ENCODE measurements at places on chromosomes 6 and 20. TPM values are rescaled to one million over a fixed set of nuclear protein-coding genes. Genes with fewer than 3 reads are reported as not detected.

GNAS-AS1 gene
- 5.2 TPM for total RNA-seq

SOBP gene
- total RNA-seq = 0.51 TPM

EYA4 gene
- total RNA-seq = 0.17 TPM

SLC17A1 gene
- 0.64 TPM for total RNA-seq

CPXM1 gene
- not detected for total RNA-seq

PGC gene
- not detected for total RNA-seq

PROKR2 gene
- not detected for total RNA-seq

ENTPD6 gene
- total RNA-seq = 88.4 TPM

HLA-F gene
- 59.2 TPM for total RNA-seq

GGTLC1 gene
- not detected for total RNA-seq

KIF25 gene
- not detected for total RNA-seq

RALGAPB gene
- total RNA-seq = 4.5 TPM

FRK gene
- 5.1 TPM for total RNA-seq

OXT gene
- not detected for total RNA-seq

ADGRF1 gene
- 52.7 TPM for total RNA-seq

TMC2 gene
- total RNA-seq = not detected

PSORS1C2 gene
- not detected for total RNA-seq

- no peak for DNase-seq
These were observed 949.6 kb downstream of the TBC1D32 start for GRCh38 chr6:120384671-120385070.

- no peak for DNase-seq
These were observed 105.8 kb upstream of the SUPT3H start for GRCh38 chr6:45483501-45483900.

GRCh38 chr20:35006531-35006971 is 50.9 kb downstream of the MYH7B start:
- no peak for DNase-seq

DNA sequence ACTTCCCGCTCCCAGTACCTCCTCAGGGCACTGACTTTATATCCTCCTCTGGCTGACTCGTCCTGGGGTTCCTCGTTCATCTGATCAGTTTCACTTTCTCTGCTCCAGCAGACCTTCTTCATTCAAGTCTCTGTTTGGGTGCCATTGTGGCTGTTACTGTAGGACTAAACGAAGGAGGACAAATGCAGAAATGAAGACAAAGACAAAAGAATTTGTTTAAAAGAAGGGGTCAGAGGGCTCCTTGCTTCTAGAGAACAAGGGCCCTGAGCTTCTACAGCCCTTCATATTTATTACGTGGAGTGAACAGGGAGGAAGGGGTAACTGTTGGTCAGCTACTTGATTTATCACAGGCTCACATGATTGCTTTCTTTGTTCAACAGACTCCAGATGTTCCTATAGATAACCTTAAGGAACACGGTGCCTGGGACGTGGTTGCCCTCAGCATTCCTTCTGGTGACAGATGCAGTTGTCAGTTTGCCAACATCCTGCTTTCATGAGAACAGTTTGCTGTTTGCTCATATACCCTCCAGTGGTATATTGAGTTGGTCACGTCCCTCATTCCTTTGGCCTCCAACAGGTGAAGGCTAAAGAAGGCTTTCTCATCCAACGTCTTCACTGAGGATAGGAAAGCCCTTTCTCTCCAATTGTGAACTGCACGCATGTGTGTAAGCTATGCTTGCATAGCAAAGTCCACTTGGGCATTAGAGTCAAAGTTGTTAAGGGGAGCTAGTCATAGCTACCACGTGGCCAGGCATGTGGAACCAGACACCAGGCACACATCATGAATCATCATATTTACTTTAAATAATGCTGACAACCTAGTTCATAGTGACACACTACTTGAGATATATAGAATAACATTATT is 69.1 kb upstream of the BTN3A2 start:
- DNase-seq = peak; percentile 96

- DNase-seq = peak; percentile 51
These were observed 187.1 kb downstream of the BCAS1 start for GRCh38 chr20:53883098-53883911.

DNA sequence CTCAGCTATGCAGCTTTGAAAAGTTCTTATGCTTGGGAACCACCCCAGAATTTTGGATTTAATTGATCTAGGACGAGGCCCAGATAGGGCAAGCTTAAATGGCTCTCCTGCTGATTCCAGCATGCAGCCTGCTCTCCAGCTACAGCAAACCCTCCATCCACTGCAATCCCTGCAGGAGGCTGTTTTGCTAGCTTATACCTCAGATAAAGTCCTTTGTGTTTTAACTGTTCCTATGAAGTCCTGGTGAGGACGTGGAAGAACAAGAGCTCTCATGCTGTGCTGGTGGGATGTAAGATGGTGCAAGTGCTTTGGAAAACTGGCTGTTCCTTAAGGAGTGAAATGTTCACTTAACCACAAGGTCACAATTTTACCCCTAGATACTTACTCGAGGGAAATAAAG is 25.5 kb upstream of the NXT1 start:
- DNase-seq = no peak

GRCh38 chr6:17904491-17905120 is 82.8 kb downstream of the KIF13A start:
- DNase-seq = no peak

GRCh38 chr6:25057111-25057905 is 121.5 kb upstream of the RIPOR2 start:
- no peak for DNase-seq

- DNase-seq = no peak
These were observed 15.4 kb downstream of the RPS6KA2 start for GRCh38 chr6:166611631-166612030.

DNA sequence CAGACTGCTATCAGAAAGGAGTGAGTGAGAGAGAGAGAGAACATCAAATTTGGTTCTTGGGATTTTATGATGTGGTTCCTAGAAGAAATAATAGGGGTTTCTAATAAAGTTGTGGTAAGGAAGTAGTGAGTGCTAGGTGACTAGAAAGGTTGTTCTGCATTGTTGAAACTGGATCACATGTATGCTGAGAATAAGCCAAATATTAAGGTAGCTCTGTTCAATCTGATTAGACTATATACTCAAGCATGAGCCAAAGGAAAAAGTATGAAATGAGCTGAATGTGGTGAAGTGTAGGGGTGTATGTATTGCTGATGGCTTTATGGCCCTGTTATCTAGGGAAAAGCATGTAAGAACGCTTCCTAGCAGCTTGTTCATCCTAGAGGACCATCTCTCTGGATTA is 63.0 kb upstream of the IMPG1 start:
- DNase-seq = no peak

DNA sequence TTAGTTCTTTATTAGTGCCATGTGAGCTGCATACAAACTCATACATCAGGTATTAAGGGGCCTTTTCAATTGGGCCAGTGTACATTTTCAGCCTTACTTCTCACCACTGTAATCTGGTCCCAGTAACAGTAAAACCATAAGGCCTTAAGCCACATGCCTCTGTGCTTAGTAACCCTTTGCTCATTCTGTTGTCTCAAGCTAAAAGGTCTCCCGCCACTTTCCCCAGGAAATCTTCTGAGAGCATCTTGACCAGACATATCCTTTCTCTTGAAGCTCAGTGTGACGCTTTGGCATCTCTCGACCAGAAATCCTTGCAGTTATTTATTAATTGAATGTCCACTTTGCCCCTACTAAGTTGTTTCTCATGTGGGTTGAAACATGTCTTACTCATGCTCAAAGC is 68.0 kb downstream of the CYP39A1 start:
- DNase-seq = no peak

- DNase-seq = no peak
These were observed 31.0 kb downstream of the DLGAP4 start for GRCh38 chr20:36336954-36337704.

GRCh38 chr6:9984607-9985006 is 430.3 kb downstream of the TFAP2A start:
- no peak for DNase-seq

- no peak for DNase-seq
These were observed 58.8 kb upstream of the TAGAP start for GRCh38 chr6:159103396-159104162.

- no peak for DNase-seq
These were observed 544 bp upstream of the ACAT2 start for GRCh38 chr6:159761129-159761872.

DNA sequence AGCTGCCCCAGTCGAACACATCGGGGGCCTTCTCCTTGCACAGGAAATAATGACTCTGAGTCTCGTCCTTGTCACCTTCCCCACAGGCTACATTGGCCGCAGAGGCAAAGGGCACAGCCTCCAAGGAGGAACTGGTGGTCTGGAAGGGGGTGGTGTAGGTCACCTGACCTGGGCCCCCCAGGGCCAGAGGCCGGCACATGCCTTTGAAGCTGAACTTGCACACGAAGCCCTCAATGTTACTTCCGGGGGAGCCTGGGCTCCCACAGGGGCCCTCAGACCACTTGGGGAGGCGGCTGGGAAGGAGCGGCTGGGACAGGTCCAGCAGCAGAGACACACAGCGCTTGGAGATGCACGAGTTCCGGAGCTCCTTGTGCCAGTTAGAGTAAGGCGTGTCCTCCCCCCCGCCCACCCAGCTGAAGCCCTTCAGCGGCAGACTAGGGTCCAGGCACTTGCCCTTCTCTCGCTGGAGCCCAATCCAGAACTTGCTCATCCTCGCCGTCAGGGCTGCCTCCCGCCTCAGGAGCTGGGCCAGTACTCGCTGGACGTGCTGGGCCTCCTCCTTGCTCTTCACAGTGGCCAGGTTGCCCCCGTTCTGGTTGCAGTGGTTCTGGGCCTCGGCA is 578 bp downstream of the CD93 start:
- DNase-seq = no peak

DNA sequence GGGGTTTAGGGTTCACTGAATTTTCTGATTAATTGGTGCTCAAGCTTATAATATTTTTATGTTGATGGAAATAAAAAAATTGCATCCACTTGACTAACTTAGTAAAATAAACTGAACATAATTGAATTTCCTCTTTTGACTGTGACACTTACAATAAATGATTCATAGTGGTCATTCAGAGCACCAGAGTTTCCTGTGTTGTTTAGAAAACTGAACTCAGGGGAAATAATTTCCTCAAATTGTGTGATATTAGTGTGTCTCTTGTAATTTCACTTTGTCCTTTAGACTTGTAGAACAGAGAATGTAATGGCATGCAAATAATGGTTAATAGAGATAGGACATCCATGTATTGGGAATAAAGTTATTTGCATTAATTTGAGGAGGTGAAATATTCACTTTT is 319.7 kb upstream of the MAN1A1 start:
- DNase-seq = no peak

DNA sequence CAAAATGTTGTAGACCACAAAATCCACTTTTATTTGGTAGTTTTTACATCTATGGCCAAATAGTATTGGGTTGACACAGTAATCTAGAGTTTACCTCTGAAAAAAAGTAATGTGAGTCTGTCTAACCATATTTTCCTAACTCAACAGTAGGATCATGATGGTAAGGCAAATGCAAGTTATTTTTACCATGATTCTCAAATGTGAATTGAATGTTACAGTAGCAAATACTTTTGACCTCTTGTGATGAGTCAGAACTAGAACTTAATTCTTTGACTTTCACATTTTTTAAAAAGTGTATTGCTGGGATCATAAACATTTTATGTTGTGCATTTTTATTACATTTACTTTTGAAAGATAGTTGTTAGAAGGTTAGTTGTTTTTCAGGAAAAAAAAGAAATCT is 22.0 kb downstream of the RNF146 start:
- no peak for DNase-seq

DNA sequence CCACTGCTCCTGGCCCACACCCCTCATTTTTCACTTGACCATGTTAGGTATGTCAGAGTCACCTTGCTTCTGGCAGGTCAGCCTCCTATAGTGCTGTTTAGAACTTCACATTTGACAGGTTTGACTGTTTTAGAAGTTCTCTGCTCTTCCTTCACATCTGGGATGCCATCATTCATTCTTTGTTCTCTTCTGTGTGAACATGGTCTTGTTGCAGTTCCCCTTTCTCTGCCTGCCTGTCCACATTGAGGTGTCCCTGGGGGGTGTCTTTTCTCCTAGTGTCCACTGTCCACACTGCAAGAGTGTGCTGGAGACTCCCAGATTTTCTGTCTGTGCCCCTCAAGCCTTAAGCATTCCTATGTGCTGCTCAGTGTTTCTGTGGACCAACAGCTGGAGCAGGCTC is 89.5 kb downstream of the JARID2 start:
- no peak for DNase-seq

DNA sequence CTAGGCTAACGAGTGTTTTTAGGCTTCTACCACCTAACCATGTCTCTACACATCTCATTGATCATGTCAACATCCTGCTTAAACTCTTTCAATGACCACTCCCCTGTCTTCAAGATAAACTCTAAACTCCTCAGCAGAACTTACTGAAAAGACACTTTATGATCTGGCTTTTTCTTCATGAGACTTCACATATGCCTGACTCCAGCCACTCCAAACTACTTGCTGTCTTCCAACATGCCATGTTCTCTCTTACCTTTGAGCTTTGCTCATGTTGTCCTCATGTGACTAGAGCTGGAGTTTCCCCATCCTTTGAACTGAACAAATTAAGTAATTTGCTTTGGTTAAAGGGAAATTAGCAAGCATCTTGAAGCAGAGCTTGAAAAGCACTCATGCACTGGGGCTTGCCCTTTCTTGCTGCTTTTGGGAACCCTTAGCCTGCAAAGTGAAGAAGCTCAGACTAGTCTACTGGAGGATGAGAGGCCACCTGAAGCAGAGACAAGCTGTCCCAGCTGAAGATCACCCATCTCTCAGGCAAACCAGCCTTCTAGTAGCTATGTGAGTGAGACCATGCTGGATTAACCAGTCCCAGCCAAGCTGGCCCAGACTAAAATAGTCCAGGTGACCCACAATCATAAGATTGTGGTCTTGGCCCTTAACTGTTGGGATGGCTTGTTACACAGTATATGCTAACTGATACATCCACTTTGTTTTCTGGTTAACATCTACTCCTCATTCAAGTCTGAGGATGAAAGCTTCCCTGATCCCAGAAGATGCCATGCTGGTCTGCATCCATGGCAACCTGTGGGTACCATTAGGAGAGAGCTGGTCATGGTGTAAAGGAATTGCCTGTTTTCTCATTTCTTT is 235.8 kb downstream of the GMPR start:
- no peak for DNase-seq

DNA sequence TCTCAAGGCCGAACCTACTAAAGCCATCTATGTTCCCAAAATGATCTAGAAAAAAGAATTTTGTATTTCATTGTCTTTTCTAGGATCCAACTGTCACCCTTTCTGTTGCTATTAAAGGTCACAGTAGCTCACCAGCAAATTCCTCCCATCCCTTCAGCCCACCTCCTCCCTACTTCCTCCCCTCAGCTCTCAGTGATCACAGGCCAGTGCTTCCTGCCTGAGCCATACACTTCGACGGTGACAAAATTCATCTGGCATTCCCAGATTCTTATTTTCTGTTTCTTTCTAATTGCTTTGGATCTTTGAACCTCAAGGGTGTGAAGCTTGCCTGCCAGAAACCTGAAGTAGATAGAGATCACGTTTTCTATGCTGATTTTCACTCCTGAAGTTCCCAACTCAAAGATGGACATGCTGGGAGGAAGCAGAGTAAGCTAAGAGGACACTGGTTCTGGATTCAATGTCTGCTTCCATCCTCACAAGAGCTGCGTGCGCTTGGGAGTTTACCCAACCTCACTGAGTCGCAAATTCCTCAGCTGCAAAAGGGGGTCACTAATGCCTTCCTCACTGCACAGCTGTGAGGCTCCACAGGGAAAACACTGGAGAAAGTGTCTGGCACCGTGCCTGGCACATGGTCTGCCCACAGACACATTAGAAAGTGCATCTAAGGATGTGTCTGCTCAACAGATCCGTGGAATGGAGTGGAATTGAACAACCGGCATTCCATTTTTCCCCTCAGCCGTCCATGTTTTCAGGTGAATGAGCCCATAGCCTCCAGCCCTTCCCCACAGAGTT is 34.5 kb downstream of the MDGA1 start:
- DNase-seq = no peak

- no peak for DNase-seq
These were observed 869.8 kb upstream of the MAN1A1 start for GRCh38 chr6:120219339-120219738.

GRCh38 chr6:18477301-18477941 is 90.3 kb downstream of the RNF144B start:
- peak; percentile 64 for DNase-seq
